ENCODE measurements at places on chromosomes 3 and 15. TPM values are rescaled to one million over a fixed set of nuclear protein-coding genes. Genes with fewer than 3 reads are reported as not detected.

Gene RFX7
- total RNA-seq, result 23.6 TPM

Gene CCR9
- total RNA-seq, result 2.0 TPM

Gene SCG5
- 173 TPM for total RNA-seq

Gene HACD2
- 22.9 TPM for total RNA-seq

Gene NECTIN3
- 76.5 TPM for total RNA-seq

Gene PHC3
- total RNA-seq, result 54.6 TPM

Gene CCR2
- 2.2 TPM for total RNA-seq

Gene AGBL1
- 1.1 TPM for total RNA-seq

Gene ST3GAL6
- 14.2 TPM for total RNA-seq

Gene TGM5
- 0.10 TPM for total RNA-seq

Gene ZPLD1
- total RNA-seq, result 0.11 TPM

Gene RARB
- 42.4 TPM for total RNA-seq

Gene RBMS3
- total RNA-seq, result 80.7 TPM

Gene LIPH
- total RNA-seq, result 0.30 TPM

Measured in spinal cord (tissue), 10 donors.